ENCODE measurements at places on chromosomes 12 and 14.

GRCh38 chr12:110721570-110721969, 21.1 kb downstream of the PPP1CC start:
- DNase-seq = no peak

DNA sequence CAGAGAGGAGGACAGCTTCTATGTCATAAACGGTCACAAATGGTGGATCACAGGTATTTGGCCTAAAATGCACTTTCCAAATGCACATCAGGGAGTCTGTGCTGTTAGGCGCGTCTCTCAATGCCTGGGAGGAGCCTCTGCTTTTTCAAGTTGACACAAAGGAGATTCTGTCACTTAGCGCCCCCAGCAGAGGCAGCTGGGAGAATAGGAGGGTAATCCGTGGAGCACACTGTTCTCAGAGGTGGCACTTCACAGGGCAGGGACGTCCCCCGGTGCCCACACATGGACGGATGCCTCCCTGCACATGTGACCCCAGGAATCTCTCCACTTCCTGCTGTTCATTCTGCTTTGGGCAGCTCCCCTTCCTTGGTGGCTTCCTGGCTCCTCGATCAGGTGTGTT, 19.4 kb upstream of the ALDH2 start:
- DNase-seq = no peak

DNA sequence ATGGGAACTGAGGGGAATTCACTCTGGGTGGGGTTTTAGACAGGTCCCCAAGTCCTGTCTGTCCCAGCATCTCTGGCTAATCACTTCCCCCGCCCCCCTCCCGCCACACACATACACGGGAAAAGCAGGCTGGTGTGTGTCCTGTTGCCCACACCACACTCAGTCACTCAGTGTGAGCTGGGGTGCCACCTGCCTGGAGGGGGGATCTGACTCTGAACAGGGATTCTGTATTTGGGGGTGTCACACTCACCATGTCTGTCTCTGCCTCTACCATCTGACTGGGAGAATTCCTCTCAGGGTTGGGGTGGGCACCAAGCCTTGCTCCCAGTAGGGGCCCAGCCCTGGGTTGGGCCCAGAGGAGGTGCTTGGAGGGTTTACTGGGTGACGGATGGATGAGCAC, 31.1 kb downstream of the SH2B3 start:
- DNase-seq = no peak

GRCh38 chr12:93766796-93767523, 89.8 kb downstream of the CRADD start:
- peak; percentile 80 for DNase-seq

GRCh38 chr12:63013302-63013701, 78.4 kb upstream of the PPM1H start:
- DNase-seq = no peak

GRCh38 chr14:75435473-75435872, 7.7 kb downstream of the JDP2 start:
- no peak for DNase-seq

DNA sequence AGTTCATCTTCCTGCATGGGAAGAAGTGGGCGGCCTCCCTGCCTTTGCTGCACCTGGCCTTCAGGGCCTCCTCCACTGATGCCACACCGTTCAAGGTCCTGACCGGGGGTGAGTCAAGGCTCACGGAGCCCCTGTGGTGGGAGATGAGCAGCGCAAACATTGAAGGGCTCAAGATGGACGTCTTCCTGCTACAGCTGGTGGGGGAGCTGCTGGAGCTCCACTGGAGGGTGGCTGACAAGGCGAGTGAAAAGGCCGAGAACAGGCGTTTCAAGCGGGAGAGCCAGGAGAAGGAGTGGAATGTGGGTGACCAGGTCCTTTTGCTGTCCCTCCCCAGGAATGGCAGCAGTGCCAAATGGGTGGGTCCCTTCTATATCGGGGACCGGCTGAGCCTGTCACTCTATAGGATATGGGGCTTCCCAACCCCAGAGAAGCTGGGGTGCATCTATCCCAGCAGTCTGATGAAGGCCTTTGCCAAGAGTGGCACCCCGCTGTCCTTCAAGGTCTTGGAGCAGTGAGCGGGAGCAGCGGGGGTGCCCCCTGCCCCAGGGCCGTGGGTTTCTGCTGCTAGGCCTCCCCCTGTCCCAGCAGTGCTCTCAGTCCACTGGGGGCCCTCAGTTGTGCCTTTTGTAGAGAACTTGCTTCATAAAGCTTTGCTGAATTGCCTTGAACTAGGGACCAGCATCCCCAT, 12.4 kb downstream of the CBLN3 start:
- no peak for DNase-seq

GRCh38 chr12:15756822-15757221, 32.4 kb downstream of the EPS8 start:
- no peak for DNase-seq

DNA sequence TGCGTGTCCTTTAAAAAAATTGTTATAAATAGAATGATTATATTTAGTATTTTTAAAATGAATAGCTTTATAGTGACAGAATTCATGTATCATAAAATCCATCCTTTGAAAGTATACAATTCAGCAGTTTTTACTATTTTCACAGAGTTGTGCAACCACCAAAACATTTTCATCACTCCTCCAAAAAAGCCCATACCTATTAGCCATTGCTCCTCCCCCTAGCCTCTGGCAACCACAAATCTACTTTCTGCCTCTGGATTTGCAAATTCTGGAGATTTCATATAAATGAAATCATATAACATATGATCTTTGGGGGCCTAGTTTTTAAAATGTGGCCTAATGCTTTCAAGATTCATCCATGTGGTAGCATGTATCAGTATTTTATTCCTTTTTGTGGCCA, 117.9 kb upstream of the MED13L start:
- no peak for DNase-seq

- DNase-seq = no peak
Measured at GRCh38 chr12:64813723-64814122, 10.7 kb upstream of the TBC1D30 start.

GRCh38 chr12:27162229-27162537, 79.8 kb upstream of the C12orf71 start:
- DNase-seq = no peak

DNA sequence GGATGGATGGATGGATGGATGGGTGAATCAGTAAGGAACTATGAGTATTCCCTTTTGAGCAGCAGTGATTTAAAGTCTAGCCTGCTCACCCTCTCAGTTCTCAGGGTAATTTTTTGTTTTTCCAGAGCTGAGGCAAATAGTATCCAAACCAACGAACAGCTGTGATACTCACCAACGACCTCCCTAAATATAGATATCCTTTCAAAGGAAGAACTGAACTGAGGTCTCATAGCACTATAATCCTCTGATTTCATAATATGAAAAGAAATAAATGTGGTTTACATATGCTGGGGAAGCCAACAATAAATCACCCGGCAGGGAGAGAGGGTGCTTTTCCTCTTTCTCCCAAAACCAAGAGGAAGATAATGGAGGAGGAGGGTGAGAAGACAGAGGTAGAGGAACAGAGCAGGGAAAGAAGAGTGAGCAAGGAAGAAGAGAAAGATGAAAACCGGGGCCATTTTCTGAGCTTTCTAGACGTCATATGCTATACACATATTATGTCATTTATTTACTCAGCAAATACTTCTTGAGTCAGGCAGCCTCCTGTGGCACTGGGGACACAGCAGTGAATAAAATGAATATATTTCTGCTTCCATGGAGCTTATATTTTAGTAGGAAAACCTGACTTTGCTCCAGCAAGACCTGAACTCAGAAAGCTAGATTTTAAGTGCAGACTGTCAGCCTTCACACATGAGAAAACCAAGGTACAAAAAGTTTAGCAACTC, 710.7 kb upstream of the TBX3 start:
- no peak for DNase-seq

- no peak for DNase-seq
Measured at GRCh38 chr14:59905188-59905587, 14.8 kb upstream of the LRRC9 start.

DNA sequence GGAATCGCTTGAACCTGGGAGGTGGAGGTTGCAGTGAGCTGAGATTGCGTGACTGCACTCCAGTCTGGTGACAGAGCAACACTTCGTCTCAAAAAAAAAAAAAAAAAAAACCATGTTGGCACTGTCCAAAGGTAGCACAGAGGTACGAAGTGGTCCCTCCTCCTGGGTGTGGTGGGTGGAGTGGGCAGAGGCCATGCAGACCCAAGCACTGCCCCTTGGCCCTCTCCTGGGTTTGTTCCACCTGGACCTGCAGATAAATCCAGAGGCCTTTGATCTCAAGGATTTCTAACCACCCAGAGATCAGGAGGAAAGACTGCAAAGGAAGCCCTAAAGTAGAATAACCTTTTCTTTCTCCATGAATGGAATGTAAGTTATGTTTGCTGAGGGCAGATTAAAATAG, 8.7 kb upstream of the GALNT6 start:
- DNase-seq = no peak

DNA sequence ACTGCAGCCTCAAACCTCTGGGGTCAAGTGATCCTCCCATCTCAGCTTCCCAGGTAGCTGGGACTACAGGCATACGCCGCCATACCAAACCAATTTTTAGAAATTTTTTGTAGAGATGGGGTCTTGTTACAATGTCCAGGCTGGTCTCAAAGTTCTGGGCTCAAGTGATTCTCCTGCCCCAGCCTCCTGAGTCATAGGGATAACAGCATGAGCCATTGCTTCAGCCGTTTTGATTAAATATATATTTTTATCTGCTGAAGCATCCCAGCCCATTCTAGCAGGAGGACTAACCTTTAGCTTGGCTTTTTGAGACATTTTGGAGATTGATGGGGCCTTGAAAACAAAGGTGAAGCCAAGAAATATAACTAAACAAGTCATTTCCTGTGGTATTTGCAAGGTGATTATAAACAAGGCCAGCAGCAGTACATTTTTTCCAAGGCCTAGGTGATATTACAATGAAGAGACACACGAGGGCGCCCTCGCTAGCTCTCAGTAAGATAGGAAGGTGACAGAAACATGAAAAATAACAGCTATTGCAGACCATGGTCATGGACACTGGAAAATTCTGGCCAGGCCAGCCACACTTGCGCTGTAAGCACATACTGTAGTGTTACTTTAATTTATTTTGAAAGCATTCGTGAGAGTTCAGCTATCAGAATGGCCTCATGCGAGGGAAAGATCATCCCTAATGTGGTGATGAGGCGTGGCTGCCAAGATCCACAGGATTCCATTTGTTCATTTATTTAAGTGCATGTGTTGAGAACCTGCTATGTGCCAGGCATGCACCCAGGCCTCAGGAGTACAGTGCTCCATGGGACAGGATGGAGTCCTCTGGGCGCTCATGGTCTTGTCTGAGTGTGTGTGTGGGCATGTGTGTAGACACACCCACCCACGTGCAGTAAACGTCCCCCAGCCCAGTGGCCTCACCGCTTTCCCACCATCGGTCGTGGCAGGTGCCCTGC, 63.5 kb downstream of the DGLUCY start:
- peak; percentile 45 for DNase-seq

GRCh38 chr12:62194616-62195015, 65.6 kb upstream of the USP15 start:
- no peak for DNase-seq

DNA sequence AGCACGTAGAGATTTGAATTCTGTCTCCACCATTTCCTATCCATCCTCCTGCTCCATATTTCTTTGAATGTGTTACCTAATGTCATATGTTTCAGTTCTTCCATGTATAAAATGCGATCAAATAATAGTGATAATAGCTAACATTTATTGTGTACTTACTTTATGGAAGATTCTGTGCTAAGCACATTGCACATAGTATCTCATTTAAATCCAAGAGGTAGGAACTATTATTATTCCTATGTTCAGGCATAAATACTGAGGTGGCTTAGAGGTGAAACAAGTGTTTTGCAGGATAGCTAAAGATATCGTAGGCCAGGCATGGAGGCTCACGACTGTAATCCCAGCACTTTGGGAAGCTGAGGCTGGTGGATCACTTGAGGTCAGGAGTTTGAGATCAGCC, 17.5 kb upstream of the AICDA start:
- DNase-seq = no peak

DNA sequence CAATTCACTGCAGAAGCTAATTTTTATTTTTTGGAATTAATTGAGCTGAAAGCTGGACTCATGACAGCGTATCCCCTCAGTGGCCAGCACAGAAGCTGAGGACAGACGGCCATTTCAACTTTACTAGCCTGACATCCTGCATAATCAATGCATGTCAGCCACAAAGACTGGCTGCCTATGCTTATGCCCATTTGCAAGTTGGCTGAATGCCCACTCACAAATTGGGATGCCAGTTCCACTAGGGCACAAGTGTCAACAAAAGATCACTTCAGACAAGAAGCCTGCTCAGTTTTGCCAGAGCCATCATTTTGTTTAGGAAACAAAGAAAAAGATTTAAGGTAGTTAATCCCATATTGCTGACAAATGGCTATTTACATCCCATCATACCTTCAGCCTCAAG, 417.6 kb downstream of the NOVA1 start:
- no peak for DNase-seq

DNA sequence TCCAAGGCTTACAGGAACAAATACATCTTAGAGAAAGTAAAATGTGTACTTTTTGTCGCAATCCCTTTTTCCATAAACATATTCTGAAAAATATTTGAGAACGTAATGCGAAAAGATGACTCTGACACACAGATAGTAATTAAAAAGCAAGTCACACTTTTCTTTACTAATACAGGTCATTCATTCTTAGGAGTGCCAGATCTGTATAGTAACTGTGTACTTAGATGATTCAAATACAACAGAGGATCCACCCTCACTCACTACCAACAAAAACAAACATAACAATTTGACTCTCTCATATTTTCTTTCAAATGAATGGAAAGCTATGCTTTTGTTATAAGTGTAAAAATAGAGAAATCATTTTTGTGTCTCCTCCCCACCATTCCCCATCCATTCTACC, 795.4 kb downstream of the SLC6A15 start:
- DNase-seq = no peak

Measured in muscle of arm (tissue), 14 donors.